Suprapubic skin (tissue), 4 donors: ENCODE measurements at places on chromosomes 12 and 14. TPM values are rescaled to one million over a fixed set of nuclear protein-coding genes. Genes with fewer than 3 reads are reported as not detected.

Gene NUDT14
- 19.7 TPM for total RNA-seq

Gene PRDM4
- 21.4 TPM for total RNA-seq

Gene DGKA
- total RNA-seq, result 194 TPM

Gene NTS
- not detected for total RNA-seq

Gene NIN
- 48.2 TPM for total RNA-seq

Gene TTC6
- 0.93 TPM for total RNA-seq

Gene FLVCR2
- 16.4 TPM for total RNA-seq

Gene BDKRB1
- 3.0 TPM for total RNA-seq

Gene FAM90A1
- total RNA-seq, result not detected

Gene POTEG
- not detected for total RNA-seq

Gene KRT84
- not detected for total RNA-seq

Gene RTL1
- total RNA-seq, result not detected

Gene ART4
- not detected for total RNA-seq

Gene AICDA
- total RNA-seq, result not detected

Gene GLIPR1L1
- not detected for total RNA-seq

Gene CERS5
- 38.8 TPM for total RNA-seq

Gene NKX2-1
- total RNA-seq, result not detected

Gene HOXC10
- total RNA-seq, result 14.0 TPM

Gene RAD9B
- total RNA-seq, result 0.40 TPM

Gene KRT83
- 10.3 TPM for total RNA-seq

Gene KRT74
- 2.0 TPM for total RNA-seq

Gene CEBPE
- total RNA-seq, result not detected

Gene REP15
- 0.99 TPM for total RNA-seq

Gene CD9
- 548 TPM for total RNA-seq

Gene TPPP2
- total RNA-seq, result not detected

Gene ZNF385A
- 99.5 TPM for total RNA-seq

Gene OTOGL
- 0.97 TPM for total RNA-seq

Gene TC2N
- total RNA-seq, result 61.7 TPM

Gene KIF26A
- total RNA-seq, result 2.1 TPM

Gene TCL1A
- not detected for total RNA-seq

Gene DHRS2
- 0.52 TPM for total RNA-seq

Gene NID2
- total RNA-seq, result 3.2 TPM

Gene HCAR3
- 10.1 TPM for total RNA-seq

Gene PPP1R36
- 1.5 TPM for total RNA-seq

Gene SGPP1
- 10.9 TPM for total RNA-seq

Gene KERA
- not detected for total RNA-seq

Gene HCAR2
- total RNA-seq, result 13.8 TPM

Gene CLEC2B
- 45.2 TPM for total RNA-seq

Gene TCP11L2
- 64.7 TPM for total RNA-seq

Gene CLEC1B
- total RNA-seq, result not detected

Gene PIK3C2G
- 45.7 TPM for total RNA-seq

Gene TAS2R8
- not detected for total RNA-seq

Gene TTC9
- total RNA-seq, result 3.6 TPM

Gene C12orf50
- not detected for total RNA-seq

Gene MYH6
- not detected for total RNA-seq

Gene MEG3
- 28.9 TPM for total RNA-seq

Gene CFAP73
- total RNA-seq, result 1.0 TPM

Gene NELL2
- 20.5 TPM for total RNA-seq

Gene SLCO1B3
- total RNA-seq, result not detected

Gene GARIN6
- not detected for total RNA-seq

Gene RNASE1
- 87.6 TPM for total RNA-seq

Gene SLC6A12
- not detected for total RNA-seq

Gene KLRG1
- 2.4 TPM for total RNA-seq

Gene ANKRD33
- total RNA-seq, result not detected

Gene CCDC197
- total RNA-seq, result not detected

Gene RFX4
- not detected for total RNA-seq
